DMS 273 treated with DMSO at 0.1 percent for 48 hours (cell line): ENCODE measurements at places on chromosomes 7 and 10.

- DNase-seq = no peak
Measured at GRCh38 chr10:97892939-97893338, 43.3 kb downstream of the GOLGA7B start.

- no peak for DNase-seq
Measured at GRCh38 chr10:44309939-44310761, 74.7 kb downstream of the CXCL12 start.

- DNase-seq = no peak
Measured at GRCh38 chr10:86345859-86346798, 20.5 kb downstream of the GRID1 start.

- DNase-seq = no peak
Measured at GRCh38 chr7:32070406-32071360, at the start of gene PDE1C. Gene PDE1C, minus strand, starts transcription at chr7:32070407.

DNA sequence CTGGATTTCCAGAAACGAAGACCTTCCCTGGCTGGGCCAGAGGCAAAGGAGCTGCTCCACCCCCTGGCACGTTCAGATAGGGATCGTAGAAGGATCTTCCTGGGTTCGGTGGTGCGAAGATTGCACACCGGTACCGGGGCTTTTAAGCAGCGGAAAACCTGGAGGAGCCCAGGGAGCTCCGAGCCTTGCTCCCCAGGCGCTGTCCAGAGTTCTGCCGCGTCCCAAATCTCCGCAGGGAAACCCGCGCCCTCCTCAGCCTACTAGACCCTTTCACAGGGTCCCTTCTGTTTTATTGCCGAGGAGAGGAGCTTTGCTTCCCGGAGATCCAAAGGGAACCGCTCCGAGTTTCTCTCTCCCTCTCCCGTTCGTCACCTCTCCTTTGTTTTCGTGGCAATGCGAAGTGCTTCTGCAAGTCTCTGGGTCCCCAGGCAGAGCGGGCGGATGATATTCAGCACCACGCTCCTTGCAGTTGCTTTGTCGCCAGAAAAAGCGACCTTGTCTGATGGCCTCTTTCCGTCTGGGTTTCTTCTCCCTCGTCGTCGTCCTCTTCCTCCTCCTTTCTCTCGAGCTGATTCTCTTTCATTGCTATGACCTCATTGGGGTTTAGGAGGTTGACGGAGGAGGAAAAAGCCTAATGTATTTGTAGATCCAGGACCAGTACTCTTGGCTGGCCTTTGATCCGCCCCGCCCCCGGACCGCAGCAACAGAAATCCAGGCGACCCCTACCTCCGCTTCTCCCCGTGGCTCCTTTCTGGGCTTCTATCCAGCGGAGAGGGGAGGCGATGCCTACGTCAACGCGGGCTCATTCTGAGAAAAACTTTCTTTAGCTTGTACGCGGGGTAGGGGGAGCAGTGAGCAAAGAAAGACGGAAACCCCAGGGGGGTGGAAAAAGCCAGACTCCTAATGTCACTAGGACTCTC, at the start of gene TMEM196:
TSS of gene TMEM196 (minus strand) at position 777 of the 920 bp plus-strand sequence. CDS start 921 bp downstream, outside the sequence.
- no peak for DNase-seq

- DNase-seq = no peak
Measured at GRCh38 chr7:44912775-44913347, 27.5 kb upstream of the PURB start.
